ENCODE measurements at places on chromosomes 6 and 20.

DNA sequence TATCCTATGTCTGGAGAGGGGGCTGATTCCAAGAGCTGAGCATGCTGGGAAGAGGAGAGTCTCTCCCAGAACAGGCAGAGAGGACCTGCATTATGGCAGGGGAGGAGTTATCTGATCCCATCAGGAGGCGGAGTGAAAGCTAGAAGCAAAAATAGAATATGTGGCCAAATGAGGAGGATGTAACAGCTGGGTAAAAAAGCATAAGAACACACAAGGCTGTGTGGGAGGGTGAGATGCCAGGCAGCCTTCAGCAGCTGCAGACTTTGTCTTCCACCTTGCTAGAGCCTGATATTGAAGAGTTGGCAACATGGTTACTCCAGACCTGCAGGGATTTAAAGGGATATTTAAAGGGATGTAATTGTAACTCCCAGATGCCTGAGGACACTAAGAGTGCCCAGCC lies 167.1 kb downstream of the PTPRT start:
- no peak for DNase-seq

- no peak for DNase-seq
These were observed 27.0 kb upstream of the ECI2 start for GRCh38 chr6:4162370-4162769.

GRCh38 chr6:163337958-163338357 lies 76.6 kb upstream of the QKI start:
- DNase-seq = no peak

DNA sequence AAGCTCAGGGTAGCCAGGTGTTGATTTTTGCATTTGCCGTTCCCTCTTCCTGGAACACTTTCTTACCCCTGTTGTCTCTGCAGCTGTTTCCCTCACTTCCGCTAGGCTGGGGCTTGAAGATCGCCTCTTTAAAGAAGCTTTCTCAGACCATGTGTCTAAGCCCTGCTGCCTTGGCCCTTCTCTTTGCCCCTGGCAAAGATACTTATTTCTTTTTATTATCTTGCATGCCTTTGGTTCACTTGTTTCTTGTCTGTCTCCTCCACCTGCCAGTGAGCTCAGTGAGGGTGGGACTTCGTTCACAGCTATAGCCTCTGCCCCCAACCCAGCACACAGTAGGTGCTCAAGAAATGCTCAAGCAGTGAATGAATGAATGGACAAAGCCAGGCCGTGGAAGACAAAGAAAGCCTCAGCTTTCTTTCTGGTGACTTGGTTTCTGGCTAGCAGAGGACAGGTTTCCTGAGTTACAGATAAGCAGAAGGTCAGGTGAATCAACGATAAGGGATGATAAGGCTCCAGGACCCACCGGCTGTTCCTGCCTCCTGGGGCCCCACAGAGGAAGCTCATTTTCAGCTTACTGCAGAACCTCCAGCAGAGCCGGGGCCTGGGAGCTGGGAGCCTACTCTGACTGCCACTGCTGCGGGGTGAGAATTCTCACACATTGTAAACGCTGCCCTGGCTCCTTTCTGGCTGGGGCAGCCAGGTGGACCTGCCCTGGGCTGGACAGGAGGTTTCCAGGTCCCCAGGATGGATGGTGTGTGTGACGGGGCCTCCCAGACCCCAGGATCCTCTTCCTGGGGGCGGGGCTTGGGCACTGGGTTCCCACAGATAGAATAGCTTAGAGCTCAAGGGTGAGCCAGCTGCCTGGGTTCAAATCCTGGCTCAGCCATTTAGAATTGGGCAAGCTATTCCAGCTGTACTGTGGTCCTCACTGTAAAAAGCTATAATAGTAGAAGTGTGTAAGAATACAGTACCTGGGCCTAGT lies 29.8 kb downstream of the SNAI1 start:
- peak; percentile 14 for DNase-seq

DNA sequence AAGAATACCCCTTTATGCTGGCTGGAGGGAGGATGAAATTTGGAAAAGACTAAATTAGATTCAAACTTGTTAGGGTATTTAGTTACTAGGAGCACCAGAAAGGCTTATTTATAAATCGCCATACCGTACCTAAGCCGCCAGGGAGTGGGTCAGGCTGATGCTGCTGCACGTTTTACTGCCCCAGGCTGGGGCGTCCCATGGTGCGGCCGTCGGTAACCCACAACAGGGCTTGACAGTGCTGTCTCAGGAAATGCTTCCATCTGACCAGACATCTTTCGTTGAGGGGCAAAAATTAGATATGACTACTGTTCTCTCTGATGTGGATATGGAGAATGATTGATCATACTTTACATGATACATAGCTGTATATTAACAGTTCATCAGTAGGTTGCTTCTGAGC lies 52.9 kb downstream of the ARID1B start:
- no peak for DNase-seq

- no peak for DNase-seq
These were observed 972.8 kb downstream of the HACE1 start for GRCh38 chr6:103886951-103887350.

DNA sequence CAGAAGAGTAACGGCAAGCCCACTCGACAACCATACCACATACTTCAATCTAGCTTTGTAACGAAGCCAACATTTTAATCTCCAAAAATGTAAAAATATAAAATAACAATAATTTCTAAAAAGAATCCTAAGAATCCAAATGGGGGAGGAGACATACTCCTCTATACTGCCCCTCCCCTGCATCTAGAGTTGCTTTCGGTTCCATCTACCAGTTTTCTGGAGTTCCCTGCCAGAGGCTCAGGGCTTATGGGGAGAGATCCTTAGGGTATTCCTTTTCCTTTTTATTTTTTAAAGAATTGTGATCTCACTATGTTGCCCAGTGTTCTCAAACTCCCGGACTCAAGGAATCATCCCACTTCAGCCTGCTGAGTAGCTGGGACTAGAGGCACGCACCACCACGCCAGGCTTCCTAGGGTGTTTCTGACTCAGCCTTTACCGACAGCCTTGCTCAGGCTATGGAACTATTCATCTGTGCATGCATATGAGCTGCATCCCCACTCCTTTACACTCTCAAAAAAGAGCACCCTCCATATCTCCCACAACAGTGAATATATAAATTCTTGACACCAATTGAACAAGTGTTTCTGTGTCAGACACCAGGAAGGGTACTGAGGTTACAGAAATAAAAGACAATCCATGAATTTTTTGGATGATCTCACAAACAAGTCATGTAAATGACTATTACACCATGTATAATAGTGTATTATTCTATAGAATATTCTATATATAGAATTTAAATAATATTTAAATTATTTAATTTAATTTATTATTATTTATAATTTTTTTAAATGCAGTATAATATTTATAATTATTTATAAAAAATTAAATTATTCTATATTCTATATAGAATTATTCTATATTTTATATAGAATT lies 40.7 kb upstream of the UBR2 start:
- DNase-seq = no peak

DNA sequence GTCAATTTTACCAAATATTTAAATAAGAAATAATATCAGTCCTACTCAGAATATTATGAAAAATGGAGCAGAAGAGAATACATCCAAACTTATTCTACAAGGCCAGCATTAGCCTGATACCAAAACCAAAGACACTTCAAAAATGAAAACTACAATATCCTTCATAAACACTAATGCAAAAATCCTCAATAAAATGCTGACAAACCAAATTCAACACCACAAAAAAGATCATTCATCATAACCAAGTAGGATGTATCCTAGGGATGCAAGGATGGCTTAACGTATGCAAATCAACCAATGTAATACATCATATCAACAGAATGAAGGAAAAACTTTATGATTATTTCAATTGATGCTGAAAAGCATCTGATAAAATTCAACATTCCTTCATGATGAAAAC lies 352.4 kb upstream of the ADGRB3 start:
- no peak for DNase-seq

DNA sequence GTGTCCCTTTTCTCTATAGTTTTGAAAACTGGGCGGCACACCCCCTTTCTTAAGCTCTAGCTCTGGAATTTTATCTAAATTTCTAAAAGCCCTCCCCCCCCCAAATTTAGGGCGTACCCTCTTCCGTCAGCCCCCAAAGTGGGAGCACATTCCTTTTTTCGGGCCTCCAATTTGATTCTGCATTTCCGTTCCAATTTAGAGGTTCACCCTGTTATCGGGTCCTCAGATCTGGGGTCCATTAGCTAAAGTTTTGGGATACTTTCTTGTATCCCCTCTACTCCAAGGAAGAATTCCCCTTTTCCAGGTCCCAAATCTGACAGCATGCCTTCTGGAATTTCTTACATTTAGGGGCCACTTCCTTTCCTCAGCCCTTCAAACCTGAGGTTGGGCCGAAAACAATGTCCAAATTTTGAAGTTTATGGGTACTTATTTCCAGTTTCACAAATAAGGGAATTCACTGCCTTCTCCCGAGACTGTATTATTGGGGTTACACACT lies 796 bp downstream of the PHF20 start:
- DNase-seq = no peak

GRCh38 chr6:53956068-53956711 lies 155.1 kb upstream of the MLIP start:
- no peak for DNase-seq

DNA sequence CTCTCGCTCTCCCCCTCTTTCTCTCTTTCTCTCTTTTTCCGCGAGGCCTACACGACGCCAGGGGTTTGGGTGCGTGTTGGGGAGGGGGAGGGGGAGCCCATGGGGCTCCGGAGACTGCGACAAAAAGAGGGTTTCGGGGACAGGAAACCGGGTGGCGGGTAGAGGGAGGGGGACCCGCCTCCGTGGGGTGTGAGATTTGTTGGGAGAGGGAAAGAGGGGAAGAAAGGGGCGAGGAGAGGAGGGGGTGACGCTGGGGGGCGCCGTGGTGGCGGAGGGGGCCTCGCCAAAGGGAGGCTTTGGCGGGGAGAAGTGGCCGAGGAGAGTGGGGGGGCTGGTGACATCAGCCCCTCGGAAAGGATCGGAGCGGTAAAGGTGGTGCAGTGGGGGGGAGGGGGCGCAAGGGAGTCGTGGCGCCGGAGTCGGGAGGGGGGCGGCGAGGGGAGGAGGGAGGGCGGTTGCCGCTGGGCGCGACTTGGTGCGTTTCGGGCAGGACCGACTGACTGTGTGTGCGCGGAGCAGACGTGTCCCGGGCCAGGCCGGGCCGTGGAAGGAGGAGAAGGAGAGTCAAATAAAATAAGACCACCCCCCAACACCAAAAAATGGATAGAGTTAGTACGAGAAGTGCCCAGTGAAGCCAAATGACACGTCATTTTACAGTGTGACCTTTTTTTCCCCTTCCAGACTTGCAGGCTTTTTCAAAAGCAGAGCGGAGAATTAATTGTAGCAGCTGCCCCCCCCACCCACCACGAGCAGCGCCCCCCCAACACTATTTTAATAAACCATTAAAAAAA lies 39.8 kb downstream of the GNAS start:
- DNase-seq = peak; percentile 53

GRCh38 chr6:49937811-49938210 lies 26.2 kb downstream of the DEFB114 start:
- DNase-seq = no peak

- DNase-seq = no peak
These were observed 13.1 kb downstream of the TFAP2A start for GRCh38 chr6:10401632-10402223.

GRCh38 chr6:91132461-91132860 lies 545.6 kb upstream of the MAP3K7 start:
- DNase-seq = no peak

DNA sequence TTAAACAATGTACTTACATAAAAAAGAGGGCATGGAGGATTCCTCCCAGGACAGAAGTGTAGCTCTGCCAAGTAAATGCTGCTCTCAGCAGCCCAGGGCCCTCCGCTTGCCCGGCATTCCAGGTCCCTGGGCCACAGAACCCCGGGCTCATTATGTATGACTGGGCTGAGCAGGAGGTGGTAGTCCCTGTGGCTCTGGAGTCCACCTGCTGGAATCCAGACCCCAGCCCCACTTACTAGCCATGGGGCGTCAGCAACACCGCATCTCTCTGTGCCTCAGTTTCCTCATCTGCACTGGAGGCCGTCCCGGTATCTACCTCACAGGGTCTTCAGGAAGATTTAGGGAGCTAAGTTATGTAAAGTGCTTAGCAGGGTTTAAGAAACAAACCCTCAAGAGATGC lies 55.4 kb downstream of the PSMG4 start:
- DNase-seq = no peak

- peak; percentile 88 for DNase-seq
These were observed at the start of gene TNF for GRCh38 chr6:31575335-31575901. TSS of gene TNF (plus strand) at chr6:31575565. CDS start at chr6:31575742, 177 bp downstream.

DNA sequence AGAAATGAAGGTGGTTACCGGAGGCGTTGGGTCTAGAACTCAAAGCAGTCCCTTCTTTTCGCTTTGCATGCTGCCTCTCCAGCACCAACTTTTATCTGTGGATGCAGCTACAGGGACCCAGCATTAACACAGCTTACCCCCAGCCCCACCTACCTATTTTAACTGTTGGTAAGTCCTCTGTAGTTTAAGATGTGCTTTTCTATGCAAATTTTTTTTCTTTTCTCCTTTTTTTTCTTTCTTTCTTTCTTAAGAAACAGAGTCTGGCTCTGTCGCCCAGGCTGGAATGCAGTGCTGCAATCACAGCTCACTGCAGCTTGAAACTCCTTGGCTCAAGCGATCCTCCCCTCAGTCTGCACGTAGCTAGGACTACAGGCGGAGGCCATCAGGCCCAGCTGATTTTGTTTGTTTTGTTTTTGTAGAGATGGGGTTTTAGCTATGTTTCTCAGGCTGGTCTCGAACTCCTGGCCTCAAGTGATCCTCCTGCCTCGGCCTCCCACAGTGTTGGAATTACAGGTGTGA lies 6.5 kb upstream of the USP45 start:
- DNase-seq = no peak

GRCh38 chr20:8394308-8394945 lies 262.4 kb downstream of the PLCB1 start:
- no peak for DNase-seq

- no peak for DNase-seq
These were observed 235.6 kb upstream of the PRDM1 start for GRCh38 chr6:105850261-105851112.

DNA sequence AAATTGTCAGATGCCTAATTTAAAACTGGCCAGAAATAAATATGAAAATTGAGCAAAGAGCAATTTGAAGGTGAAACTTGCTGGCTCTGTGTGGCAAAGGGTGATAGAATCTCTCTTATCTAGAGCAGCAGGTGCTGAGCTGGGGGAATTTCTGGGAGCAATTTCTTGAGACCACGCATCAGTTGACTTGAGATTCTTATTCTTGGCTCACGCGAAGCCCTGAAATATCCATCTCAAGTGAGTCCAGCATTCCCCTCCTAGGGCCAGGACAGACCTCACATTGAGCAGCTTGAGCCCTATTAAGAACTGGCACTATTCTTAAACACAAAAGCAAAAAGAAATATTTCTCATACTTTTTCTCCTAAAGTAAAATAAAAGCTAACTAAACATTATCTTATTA lies 66.3 kb downstream of the MAP7 start:
- no peak for DNase-seq
